Right hindlimb (tissue), 1 donor: ENCODE measurements at places on chromosomes 5 and 9.

GRCh38 chr9:88922091-88922490 lies 69.2 kb upstream of the S1PR3 start:
- DNase-seq: no peak

- no peak for DNase-seq
These were observed 31.3 kb downstream of the FGF1 start for GRCh38 chr5:142654578-142655058.

DNA sequence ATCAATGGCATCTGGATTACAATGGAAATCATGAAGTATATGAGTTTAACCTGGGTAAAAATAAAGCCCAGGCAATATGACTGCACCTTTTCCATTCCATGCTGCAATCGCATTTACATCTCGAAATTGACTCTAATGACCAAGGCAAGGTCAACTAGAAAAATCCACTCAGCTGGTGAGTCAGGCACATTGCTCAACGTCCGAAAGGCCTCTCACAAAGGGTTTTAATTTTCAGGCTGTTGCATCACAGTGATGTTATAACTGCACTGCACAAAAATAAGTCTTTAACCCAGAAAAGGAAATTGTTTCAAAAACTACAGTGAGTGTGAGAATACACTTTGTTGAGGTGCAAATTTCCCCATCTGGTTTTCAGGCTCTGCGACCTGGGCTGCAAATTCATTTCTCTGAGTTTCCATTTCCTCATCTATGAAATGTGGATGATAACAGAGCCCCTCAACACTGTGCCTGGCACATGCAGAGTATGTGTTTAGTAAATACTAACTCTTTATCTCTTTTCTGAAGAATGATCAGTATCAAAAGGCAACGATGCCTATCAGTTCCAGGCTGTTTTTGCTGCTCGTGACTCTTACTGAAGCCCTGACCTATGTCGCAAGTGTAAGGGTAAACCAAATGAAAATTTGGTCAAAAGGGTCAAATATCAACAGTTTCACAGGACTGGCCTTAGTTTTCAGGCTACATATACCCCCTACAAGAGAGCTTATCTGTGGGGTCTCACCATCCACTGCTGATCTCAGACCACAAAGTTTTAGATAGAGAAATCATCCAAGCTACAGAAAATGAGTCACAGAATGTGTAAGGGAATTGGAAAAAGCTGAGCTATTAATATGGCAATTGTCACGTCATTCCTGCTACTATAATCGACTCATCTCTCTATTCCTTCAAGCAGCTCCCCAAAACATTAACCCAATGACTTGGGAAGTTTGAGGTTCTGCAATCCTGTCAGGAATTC lies 4.1 kb downstream of the NFIL3 start:
- no peak for DNase-seq

GRCh38 chr5:66174338-66174737 lies 30.2 kb downstream of the SREK1 start:
- no peak for DNase-seq
